ENCODE measurements at places on chromosomes 3 and 15.

- no peak for DNase-seq
These were observed 19.8 kb downstream of the PRR23E start for GRCh38 chr3:127212711-127213110.

GRCh38 chr3:70992562-70993204 lies 590.8 kb downstream of the FOXP1 start:
- no peak for DNase-seq

DNA sequence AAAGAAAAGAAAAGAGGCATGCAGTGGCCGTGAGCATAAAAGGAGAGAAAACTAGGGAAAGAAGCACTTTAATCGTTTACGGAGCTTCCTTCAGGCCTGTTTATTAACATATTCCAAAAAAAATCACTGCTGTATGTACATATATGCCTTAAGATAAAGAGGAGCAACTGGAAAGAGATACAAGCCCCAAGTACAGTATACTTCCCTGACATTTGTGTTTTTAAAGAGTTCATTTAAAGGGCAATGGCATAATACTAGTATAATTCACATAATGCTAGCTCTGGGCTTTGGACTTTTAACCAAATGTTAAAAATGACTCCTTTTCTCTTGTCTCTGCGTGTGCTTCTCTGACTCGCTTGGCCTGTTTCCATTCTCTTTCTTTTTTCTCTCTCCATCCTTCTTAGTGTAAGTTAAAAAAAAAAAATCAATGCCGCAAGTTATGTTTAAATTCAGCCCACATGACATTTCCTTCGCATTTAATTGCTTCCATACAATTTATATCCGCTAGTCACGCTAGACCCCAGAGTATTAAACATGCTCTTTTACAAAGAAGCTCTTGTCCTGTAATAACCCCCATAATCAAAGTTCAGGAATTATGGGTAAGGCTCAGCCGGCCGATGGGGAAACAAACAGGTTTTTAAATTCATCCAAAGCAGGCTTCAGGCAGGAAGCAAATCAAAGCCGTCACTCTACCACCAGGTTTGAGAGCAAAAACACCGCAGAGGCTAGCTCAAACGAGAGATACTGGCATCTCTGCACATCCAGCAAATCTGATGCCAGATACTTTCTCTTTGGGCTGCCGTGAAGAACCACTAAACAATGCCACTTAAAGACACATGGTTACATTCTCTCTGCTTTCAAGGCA lies 19.4 kb downstream of the WWTR1 start:
- no peak for DNase-seq

DNA sequence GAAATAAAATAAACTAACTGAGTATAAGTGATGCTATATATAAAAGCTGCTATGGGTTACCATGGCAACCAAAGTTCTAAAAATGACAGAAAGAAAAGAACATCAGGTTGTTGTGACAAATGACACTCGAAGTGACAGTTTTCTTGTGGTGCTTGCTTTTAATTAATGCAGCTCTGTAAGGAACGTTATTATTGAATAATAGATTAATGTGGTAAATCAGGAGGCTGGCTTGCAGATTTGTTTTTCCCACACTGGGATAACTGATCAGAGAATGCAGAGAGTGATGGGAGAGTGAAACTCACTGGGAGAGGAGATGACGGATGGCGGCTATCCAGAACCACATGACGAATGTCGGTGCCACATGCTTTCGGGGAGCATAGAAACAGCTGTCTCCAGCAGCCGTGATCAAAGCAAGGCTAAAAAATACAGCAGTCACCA lies 207.0 kb upstream of the ATP10A start:
- no peak for DNase-seq

DNA sequence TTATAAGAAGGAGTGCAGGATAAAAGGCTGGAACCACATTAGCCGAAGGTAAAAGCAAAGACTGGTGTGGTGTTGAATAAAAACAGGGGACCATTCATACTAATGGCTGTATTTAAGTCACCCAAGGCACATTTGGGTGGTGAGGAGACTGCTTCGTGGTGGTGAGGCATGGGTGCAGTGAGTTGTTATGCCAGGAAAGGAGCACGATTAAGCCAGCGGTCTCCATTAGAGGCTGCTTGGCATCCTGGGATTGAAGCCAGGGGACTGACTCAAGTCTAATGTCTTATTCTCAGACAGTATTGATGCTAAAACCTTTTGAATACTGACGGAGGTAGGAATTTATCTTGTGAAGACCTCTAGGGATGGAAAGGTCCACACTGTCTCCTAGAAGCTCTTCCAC lies 21.9 kb downstream of the FEM1B start:
- no peak for DNase-seq

GRCh38 chr3:183252973-183253527 lies at the start of gene B3GNT5:
Gene B3GNT5 (plus strand): TSS chr3:183253253. CDS start chr3:183269799, 16,546 bp downstream.
- DNase-seq: no peak

Data from activated gamma-delta T cell treated with Interleukin-2 at 50 U/mL for 16 hours (primary cell).